Glomerular endothelial cell (primary cell): ENCODE measurements at places on chromosomes 11 and 22.

- no peak for DNase-seq
Observed at GRCh38 chr22:32994898-32995297, 63.3 kb downstream of the SYN3 start.

- no peak for DNase-seq
Observed at GRCh38 chr22:44142421-44143104, 38.2 kb upstream of the PARVG start.

- DNase-seq, result no peak
Observed at GRCh38 chr22:29596408-29596807, 7.0 kb upstream of the NF2 start.

- no peak for DNase-seq
Observed at GRCh38 chr11:57935402-57936049, 88.2 kb upstream of the OR9Q1 start.

DNA sequence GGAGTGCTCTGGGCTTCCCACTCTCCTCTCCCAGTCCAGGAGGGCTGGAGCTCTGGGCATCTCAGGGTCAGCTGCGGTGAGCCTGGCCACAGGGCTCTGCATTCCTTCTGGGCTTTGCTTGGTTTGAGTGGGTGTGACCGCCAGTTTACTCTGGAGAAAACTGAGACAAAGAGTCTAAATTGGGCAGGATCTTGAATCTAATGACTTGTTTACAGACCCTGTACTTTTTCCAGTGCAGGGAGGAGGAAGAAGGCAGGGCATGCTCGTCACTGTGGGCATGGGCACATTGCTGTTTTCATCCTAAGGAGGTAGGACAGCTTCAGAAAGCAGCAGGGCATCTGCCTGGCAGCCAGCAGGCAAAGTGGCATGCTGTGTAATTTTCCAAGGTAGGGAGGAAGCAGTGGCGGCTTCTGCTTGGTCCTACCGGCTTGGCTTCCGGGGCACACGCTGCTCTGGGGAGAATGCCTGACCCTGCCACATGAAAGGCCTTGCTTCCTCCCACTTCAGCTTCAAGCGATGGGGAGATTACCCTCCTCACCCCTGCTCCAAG lies 22.9 kb downstream of the FLI1 start:
- no peak for DNase-seq

- no peak for DNase-seq
Observed at GRCh38 chr22:23750714-23751440, at the start of gene ZNF70. ZNF70 (minus strand) TSS chr22:23751112; CDS start chr22:23745140, 5,972 bp downstream.

- DNase-seq, result no peak
Observed at GRCh38 chr11:34344410-34344767, 13.4 kb downstream of the ABTB2 start.

DNA sequence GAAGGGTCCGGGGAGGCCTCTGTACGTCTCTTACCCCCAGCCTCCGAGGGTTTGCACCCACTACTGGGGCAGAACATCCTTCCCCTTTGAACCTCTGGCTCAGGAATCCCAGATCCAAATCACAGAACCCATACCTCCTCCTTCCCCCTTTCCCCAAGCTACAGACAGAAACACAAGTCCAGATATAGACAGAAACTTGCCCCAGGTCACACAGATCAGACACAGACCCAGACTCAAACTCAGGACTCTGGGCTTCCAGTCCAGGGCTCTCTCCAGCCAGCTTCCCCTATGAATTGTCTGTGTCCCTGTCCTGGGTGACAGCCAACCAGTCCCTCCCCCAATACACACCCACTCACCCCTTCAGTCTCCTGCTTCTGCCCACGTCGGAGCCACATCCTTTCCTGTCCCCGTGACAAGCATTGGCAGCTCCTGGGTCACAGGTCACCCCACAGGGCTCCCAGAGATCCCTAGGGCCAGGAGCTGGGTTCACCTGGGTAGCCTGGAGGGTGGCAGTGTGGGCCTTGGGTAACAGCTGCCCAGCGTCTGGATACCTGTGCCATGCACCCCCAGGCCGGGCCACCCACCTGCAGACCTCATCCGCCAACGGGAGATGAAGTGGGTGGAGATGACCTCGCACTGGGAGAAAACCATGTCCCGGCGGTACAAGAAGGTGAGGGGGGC lies 772 bp downstream of the TBC1D10C start:
- no peak for DNase-seq

DNA sequence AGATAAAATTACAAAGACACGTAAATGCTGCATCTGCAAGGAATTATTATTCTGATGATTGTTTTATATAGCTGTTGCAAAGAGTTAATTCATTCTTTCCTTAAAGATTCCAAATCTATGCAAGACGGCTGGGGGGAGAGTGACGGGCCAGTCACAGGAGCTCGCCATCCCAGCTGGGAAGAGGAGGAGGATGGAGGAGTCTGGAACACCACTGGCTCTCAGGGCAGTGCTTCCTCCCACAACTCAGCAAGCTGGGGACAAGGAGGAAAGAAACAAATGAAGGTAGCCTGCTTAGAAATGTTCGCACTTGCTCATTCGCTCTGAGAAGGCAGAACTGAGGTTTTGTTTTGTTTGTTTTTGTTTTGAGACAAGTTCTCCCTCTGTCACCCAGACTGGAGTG lies 73.0 kb upstream of the ADSL start:
- DNase-seq, result no peak

DNA sequence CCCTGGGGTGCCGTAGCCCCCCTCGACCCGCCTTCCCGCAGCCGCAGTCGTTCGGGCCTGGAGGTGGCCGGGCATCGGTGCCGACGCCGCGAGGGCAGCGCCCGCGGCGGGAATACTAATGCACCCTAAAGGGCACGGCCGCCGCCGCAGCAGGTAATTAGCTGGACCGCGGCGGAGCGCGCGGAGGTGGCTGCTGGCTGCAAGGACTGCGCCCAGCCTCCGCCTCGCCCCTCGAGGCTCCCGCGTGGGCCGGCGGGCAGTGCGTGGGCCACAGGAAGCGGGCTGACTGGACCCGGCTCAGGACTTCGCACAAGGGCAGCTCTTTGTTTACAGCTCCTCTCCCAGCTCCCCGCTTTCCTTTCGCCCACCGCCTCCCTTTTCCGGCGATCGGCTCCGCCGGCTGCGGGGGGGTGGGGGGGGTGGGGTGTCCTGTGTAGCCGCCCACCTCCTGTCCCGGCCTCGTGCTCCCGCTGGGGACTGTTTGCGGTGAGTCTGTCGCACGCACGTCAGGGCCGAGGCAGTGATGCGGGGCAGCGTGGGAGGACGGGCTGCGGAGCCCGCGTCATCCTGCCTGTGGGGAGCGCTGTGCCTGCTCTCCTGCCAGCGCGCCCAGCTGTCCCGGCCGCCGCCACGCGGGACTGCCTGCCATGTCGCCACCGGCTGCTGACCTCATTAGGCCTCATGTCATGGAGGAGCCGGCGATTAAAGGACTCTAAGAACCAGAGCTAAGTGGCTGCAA lies 53.2 kb downstream of the GRIK4 start:
- no peak for DNase-seq

- no peak for DNase-seq
Observed at GRCh38 chr22:37943136-37943824, 10.1 kb downstream of the C22orf23 start.

DNA sequence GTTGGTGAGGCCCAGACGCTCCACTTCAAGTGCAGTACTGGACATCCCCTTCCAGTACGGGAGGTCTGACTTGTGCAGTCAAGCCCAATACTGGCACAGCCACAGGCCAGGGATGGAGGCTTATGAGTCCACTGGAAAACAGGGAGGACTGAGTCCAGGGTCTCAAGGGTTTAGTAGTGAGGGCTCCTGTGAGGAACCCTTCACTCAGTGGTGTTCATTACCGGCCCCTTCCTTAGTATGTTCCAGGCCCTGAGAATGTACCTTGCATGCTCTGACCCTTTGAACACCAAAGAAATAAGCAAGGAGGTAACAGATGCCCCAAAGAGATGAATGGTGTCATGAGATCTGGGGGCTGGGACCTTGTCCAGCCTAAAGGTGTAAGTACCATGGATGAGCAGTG lies 11.8 kb downstream of the PRAME start:
- no peak for DNase-seq

DNA sequence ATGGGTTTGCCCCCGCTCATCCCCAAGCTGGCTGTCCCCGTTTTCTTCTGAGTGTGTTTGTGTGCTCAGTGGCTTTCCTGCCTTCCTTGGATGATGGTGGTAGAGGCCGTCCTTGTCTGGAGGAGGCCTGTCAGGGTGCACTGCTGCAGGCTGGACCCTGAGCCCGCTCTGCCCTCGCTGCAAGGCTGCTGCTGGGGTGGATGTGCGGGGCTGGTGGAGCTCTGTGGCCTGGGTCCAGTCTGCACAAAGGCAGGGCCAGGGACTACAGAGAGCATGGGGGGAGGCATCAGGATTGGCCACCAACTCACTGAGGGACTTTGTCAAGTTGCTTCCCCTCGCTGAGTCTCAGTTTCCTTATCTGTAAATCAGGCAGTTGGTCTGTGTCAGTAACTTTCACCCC lies 275.0 kb downstream of the KIRREL3 start:
- DNase-seq, result no peak

- no peak for DNase-seq
Observed at GRCh38 chr11:67646535-67647336, 3.8 kb downstream of the ACY3 start.

GRCh38 chr22:25745341-25746011 lies 3.5 kb downstream of the MYO18B start:
- DNase-seq, result no peak

- DNase-seq, result no peak
Observed at GRCh38 chr22:29275167-29275566, 7.1 kb downstream of the EWSR1 start.

- DNase-seq, result no peak
Observed at GRCh38 chr11:75668451-75669297, at the start of gene MAP6. MAP6 (minus strand) TSS chr11:75669038; CDS start chr11:75668369, 669 bp downstream.

- DNase-seq, result no peak
Observed at GRCh38 chr11:82988936-82989627, 82.6 kb downstream of the RAB30 start.

- no peak for DNase-seq
Observed at GRCh38 chr11:96990914-96991313, 601.1 kb downstream of the JRKL start.

- no peak for DNase-seq
Observed at GRCh38 chr11:2377511-2378443, 667 bp downstream of the CD81 start.

GRCh38 chr22:17047656-17048055 lies 37.1 kb upstream of the IL17RA start:
- no peak for DNase-seq

- DNase-seq, result no peak
Observed at GRCh38 chr11:114399490-114400215, 658 bp downstream of the C11orf71 start.

DNA sequence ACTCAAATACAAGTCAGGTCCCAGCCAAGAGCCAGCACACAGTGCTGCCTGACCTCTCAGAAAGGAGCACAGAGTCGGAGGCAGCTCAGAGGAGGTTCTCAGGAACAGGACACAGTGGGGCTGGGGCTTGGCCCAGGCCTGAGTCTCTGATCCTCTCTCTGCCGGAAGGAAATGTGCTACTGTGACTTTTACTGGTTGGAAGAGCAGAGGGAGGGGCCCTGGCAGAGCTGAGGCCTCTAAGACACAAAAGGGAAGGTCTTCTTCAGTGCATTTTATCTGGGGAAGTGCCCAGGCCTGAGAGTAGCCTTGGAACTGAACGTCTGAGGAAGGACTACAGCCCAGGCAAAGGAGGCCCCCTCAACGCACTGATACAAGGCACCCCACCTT lies 16.2 kb upstream of the CASTOR1 start:
- no peak for DNase-seq
